ENCODE measurements at places on chromosomes 13 and 19.

DNA sequence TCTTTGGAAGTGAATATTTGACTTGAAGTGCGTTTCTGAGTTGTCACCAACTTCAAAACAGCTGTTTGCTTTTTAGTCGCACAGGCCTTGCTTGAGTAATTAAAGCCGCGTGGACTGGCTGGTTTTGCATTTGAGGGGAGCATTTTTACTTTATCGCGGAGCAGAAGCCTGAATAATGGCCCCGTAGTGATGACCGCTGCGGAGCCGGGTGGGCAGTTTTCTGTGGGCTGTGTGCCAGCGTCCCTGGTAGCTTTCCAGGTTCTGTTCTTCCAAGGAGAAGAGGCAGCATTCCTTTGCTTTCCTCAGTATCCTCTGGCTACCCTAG lies 1.1 kb downstream of the NAA16 start:
- peak; percentile 59 for DNase-seq

DNA sequence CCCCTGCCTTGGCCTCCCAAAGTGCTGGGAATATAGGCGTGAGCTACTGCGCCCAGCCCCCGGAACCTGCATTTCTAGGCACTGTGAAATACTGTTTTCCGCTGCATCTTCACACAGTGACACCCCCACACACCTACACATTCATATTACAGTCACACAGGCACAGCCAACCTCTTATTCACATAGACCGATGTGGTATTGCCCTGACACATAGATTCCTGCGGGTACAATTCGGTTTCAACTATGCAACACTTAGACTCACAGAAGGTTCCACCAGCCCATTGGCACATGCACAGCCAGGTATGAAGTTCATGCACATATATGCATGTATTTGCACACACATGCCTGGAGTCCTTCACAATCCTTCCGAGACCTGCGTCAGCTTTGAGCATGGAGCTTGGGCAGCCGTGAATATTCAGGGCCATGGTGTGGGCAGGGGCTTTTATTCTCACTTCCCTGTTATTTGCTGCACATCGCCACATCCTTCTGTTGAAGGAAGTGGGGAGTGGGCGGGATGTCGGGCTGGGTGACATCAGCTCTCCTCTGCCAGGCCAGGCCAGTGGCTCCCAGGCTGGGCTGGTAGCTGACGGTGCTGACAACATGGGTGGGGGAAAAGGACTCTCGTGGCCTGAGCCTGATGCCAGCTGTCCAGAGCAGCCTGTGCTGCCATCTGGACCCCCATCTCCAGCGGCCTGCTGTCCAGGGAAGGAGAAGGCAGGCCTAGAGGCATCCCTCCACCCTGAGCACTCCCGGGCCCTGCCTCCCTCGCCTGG lies 5.4 kb upstream of the CDC37 start:
- DNase-seq = no peak

DNA sequence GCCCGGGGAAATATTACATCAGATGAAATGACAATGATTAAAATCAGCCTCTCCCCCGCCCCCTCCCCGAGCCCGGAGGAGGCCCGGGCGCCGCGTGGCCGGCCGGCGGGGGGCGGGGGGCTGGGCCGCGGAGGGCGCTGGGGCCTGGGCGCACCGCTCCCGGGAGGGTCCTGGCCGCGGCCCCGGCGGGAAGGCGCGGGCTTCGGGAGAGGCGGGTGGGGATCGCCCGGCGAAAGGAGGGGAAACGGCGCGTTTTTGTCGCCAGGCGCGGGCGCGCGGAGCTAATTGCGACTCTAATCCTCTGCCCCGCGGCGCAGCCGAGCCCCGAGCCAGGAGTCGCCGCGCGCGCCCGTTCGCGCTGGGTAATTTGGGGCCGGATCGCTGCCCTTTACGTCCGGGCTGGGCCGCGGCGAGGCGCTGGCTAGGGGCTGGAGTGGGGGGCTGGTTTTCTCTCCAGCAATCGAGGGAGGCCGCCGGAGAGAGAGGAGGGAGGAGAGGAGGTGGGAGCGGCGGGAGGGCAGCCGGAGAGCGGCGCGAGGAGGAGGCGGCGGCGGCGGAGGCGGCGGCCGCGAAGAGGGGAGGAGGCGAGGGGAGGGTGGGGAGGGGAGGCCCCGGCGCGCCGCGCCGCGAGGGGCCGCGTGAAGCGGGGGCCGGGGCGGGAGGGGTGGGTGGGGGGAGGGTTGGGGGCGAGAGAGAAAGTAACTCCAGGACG lies at the start of gene KCTD15:
TSS of gene KCTD15 (plus strand) at position 707 of the 712 bp plus-strand sequence. CDS start 3,585 bp downstream, outside the sequence.
- DNase-seq = peak; percentile 73

DNA sequence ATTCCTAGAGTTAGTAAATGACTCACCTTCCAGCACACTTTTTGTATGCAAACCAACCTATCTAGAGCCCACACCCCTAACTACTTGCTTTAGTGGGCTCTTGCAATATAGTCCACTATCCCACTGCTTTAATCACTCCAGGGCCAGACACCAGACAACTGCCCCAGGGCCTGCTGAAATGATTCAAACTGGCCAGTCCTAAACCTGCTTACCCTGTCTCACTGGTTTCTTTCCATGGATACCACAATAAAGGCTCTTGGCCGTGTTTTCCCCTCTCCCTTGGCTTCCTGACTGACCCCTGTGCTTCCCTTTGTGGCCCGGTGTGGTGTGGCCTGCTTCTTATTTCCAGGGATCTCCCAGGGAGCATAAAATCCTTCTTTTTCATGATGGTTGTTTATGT lies 14.6 kb downstream of the HS6ST3 start:
- no peak for DNase-seq

- DNase-seq = peak; percentile 50
Observed at GRCh38 chr13:24997367-24997967, 98.5 kb upstream of the PABPC3 start.

DNA sequence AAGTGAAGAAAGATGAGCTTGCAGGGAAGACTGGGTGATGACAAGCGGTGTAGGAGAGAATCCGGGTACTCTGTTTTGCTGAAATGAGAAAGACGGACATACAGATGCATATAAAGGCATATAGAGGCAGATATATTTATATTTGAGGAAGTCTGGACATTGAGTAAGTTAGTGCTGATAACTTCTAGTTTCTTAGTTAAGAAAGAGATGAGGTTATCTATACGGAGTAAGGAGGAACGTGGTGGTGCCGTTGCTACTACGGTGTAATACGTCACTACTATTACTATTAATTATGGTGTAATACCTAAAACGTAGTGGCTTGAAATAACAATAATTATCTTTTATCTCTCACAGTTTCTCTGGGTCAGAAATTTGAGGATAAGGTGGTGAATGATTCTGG lies 9.8 kb upstream of the CPB2 start:
- no peak for DNase-seq

GRCh38 chr19:50492303-50493052 lies 15.8 kb upstream of the GARIN5A start:
- DNase-seq = peak; percentile 17

- no peak for DNase-seq
Observed at GRCh38 chr19:48913114-48913889, 13.2 kb downstream of the NUCB1 start.
